ENCODE measurements at places on chromosomes 7 and 10.

DNA sequence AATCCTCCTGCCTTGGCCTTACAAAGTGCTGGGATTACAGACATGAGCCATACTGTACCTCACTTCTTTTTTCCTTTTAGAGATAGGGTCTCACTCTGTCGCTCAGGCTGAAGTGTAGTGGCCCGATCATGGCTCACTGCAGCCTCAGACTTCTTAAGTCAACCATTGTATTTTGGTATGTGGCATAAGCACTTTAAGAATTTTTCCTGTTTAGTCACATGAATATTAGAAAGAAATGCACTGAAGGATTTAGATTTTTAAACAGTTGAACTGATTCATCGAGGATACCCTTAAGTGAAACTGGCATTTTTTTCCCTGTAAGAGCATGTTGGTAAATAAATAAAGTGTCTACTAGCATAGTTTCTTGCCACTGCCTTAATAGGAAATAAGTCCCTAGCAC, 319.3 kb upstream of the CACNA2D1 start:
- no peak for DNase-seq

GRCh38 chr10:99565166-99565565, 32.4 kb downstream of the NKX2-3 start:
- no peak for DNase-seq

DNA sequence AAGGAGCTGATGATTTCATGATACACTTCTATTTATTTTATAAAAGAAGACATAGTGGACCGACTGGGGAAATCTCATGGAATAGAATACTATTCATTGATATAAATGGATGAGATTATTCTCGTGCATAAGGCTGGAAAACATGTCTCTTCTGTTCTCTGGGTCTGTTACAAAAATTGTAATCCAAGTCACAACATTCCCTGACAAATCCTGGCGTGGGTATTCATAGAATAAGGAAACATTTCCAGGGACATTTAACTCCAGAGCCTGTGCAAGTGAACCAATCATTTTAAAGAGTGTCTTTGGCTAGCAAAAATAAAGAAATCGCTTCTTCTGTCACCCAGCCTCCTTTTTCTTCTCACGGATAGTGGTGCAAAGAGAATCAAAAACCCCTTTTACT, 1148.5 kb upstream of the AUTS2 start:
- DNase-seq = peak; percentile 2

GRCh38 chr10:71379118-71379766, 17.5 kb upstream of the CDH23 start:
- no peak for DNase-seq

DNA sequence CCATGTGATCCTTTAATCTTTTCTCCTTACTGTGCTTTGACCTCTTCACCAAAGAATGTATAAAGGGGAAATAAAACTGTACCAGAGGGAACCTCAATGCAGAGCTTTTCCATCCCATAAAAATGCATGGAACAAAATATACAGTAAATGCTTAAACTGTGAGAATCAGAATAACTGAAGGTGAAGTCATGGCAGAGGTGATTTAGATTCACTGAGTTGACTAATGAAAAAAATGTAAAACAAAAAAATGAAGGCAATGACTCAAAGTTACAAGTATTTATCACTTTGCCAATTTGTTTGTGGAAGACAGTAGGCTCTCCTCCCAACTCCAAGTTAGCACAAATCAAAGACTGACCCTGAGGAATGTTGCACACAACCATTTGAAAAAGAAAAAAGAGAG, 1331.6 kb upstream of the SORCS1 start:
- DNase-seq = no peak

- DNase-seq = no peak
Observed at GRCh38 chr10:30825495-30825894, 195.9 kb upstream of the LYZL2 start.

GRCh38 chr7:117588352-117588794, 108.5 kb downstream of the CFTR start:
- no peak for DNase-seq

DNA sequence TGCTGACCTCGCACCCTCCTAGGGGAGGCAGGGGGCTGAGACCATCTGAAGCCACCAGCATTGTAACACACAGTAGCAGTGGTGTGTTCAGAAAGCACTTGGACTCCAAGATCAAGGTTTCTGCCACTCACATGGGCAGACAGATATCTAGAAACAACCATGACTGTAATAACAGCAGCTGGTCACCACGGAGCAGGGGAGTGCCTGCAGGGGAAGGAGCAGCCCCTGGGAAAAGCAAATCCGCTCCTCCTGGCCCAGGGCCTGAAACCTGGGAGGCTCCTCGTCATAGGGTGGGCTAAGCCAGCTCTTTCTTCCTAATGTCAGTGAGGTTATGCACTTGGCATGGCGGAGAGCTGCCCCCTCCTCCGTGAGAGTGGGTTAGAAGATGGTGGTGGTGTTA, 118.4 kb upstream of the INSYN2A start:
- DNase-seq = no peak

DNA sequence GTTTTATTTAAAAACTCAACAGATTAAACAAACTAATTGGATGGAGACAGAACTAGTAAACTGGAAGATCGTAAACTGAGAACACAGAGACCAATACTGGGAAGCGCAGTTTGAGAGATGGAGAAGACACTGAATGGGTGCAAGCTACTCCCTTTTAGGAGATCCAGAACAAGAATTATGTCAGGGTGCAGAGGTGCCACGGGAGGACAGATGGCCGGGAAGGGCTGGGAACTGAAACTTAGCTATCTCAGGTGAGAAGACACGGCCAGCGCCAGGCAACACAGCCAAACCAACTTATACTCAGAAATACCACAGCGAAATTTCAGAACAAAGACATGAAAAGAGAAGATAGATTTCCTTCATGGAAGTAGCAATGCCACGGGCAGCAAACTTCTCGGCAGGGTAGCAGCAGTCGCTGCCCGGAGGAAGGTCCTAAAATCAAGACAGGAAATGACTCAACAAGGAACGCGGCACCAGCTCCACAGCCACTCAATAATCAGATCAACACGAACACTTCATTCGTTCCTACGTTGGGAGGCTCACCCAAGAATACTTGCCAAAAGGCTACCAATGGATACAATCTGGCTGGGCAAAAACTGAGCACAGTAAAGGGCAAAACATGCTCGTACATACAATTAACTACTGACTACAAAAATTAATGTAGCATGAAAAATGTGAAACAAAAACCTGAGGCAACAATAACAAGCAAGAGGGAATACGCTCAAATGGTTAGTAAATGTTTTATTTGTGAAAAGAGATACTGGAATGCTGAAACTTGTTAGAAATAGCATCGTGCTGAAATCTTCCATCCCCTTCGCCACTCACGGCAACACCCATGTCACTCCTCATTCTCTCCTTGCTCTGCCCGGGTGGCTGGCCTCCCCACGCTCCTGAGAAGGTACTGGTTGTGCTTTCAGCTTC, 2.2 kb upstream of the LRRC27 start:
- peak; percentile 75 for DNase-seq
